ENCODE measurements at places on chromosomes 2 and 18.

GRCh38 chr2:174338147-174338605 is 3.4 kb downstream of the SP9 start:
- no peak for DNase-seq

DNA sequence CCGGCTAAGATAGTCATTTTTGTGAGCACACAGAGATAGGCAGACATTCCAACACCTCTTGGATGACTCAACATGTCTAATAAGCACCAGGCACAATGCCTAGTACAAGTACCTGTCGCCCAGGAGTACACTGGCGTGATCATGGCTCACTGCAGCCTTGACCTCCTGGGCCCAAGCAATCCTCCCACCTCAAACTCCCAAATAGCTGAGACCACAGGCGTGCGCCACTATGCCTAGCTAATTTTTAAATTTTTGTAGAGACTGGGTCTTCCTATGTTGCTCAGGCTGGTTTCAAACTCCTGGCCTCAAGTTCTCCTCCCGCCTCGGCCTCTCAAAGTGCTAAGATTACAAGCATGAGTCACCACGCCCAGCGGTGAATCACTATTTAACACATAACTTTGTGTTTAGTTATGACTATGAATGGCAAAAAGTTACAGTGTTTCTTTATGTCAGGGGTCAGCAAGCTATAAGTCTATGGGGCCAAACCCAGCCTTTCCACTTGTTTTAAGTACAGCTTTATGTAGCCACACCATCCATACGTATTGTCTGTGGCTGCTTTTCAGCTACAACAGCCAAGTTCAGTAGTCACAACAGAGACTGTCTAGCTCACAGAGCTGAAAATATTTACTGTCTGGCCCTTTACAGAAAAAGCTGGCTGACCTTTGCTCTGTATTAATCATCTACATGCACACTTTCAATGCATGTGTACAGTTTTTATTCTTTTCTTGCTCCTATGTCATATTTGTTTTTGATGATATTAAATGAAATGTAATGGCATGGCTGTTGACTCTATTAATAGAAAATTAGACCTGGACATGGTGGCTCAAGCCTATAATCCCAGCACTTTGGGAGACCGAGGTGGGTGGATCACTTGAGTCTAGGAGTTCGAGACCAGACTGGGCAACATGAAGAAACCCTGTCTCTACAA is 18.7 kb downstream of the ORC2 start:
- no peak for DNase-seq

GRCh38 chr18:9655232-9655767 is 40.9 kb upstream of the PPP4R1 start:
- no peak for DNase-seq

DNA sequence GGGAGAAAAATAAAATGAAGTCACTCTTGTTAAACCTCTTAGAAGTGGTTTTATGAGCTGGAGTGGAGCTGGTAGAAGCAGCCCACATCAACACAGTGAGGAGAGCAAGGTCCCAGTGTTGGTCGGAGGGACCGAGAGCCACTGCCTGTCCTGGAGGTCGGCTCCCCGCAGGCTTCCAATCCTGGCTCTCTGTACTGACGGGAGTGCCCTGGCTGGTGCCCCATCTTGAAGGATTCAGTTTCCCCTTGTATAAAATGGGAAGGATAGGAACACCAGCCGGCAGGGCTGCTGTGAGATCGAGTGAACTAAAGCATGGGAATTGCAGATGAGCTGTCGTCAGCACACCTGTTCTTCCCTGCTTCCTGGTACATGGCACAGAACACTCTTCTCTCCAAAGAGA is 104.3 kb upstream of the ID2 start:
- no peak for DNase-seq

DNA sequence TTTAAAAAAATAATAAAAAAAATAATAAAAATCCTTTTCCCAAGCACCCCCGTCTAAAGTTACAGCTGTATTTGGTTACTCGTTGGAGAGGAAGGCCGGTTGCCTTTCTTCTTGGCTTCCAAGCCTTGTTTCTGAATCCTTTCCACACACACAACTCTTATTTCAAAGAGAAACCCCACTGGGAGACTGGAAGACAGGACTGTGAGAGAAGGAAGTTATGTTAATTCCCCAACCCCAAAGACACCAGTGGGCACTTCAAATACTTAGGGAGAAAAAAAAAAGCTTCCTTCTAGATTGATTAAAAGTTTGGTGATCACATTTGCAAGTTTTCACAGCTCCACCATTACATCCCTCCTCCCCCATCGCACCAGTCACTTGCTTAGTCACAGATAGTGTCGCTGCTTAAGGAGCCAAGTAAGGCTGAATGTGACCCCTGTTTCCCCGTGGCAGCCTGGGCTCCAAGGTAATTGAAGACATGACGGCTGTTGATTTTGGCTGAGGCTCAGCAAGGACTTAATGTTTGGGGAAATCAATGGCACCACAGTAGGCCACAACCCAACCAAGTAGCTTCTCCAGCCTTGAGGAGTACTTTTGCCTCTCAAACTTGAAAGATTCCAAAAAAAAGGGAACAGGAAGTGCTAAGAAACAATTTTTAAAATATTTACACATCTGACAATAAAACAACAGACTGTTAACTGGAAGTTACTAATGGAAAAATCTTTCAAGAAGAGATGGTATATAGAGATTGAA is 40.8 kb upstream of the FRZB start:
- no peak for DNase-seq

DNA sequence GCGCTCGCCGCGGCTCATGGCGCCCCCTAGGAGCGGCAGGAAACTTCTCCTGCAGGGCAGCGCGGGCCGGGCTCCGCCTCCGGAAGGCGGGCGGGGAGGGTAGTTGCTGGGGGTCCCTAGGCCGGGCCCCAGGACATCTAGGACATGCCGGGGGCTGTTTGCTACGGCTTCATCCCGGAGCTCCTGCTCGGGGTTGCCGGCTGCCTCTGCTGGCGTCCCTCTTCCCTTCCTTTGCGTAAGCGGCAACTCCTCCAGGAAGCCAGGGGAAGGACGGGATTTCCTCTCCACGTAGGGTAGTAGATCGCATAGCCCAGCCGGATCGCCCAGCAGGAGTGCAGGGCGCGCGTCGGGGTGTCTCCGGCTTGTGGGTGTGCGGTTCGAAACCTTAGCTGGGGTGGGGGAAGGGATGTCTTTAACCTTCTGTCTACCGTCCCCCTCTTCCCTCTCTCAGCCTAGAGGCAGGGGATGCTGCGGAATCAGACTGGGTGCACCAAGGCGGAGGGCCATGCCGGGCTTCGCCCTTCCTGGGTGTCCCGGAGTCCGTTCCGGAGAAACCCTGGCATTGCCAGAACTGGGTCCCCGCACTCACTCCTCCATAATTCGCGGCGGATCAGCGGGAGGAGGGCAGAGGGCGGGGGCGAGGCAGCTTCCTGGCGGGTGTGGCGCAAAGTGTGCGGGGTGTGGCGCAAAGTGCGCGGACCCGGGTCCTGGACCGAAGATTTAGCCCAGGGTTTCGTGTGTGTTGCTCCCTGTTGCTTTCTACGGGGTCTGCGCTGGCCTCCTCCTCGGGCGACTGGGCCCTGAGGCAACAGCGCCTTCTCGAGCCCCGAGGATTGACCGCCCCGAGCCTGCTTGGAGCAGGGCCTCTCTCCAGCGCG is 12.2 kb upstream of the SKOR2 start:
- no peak for DNase-seq

- no peak for DNase-seq
Measured at GRCh38 chr2:6352906-6353515, 512.7 kb downstream of the CMPK2 start.

GRCh38 chr2:189267925-189268579 is 88.5 kb upstream of the COL5A2 start:
- DNase-seq, result no peak

GRCh38 chr2:152383702-152384101 is 48.7 kb downstream of the FMNL2 start:
- DNase-seq, result no peak

- no peak for DNase-seq
Measured at GRCh38 chr18:75384144-75384543, 43.4 kb downstream of the SMIM21 start.

DNA sequence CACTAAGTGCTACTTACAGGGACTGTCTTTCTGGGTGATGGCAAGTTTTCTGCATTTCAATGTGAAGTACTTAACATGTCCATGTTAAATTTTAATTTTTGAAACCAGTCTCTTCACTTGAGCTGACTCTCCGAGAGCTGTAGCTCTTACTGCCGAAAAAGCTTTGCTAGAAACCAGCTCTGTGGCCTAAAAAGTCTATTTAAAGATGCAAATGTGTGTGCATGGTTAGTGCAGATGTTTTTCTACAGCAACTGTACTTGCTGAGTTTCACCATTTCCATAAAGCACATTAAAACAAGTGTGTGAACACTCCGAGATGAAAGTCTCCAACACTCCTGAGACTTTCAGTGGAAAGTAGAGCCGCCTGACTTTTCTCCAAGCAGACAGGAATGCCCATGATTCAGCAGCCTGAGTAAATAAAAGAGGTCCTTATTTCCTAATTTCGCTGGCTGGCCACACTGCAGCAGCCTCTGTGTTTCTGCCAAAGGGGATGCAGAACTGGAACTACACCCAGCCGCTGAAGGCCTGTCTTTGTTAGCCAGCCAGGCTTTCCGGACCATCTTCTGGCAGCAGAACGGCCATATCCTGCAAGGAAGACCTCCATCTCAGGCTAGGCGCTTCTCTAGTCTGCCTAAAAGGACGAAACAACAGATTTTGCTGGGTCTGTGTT is 121.2 kb downstream of the ZNF521 start:
- no peak for DNase-seq

DNA sequence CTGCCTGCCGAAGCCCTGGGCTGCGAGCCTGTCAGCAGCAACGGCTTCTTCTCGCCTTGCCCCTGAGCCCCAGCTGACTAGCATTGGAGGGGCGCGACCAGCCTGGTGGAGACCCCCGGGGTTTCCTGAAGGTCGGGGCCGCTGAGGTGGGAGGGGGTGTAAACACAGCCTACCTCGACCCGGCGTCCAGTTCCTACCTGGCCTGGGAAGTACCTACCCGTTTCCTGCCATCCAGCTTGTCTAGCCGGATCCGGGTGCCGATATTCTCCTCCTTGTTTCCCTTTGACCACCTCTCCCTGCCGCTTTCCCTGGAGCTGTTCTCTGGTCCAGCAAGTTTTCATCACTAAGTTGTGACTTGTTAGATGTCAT is 511 bp downstream of the MOB4 start:
- peak; percentile 23 for DNase-seq

- no peak for DNase-seq
Measured at GRCh38 chr2:207143215-207144172, 22.3 kb downstream of the KLF7 start.

- no peak for DNase-seq
Measured at GRCh38 chr2:60553495-60554073, at the start of gene BCL11A. Gene BCL11A, minus strand, starts transcription at chr2:60553654. Its CDS starts 384 bp downstream, at chr2:60553270.

GRCh38 chr2:105344704-105345345 is 7.5 kb downstream of the C2orf49 start:
- no peak for DNase-seq

- no peak for DNase-seq
Measured at GRCh38 chr2:182144041-182144775, 158.6 kb downstream of the PPP1R1C start.

DNA sequence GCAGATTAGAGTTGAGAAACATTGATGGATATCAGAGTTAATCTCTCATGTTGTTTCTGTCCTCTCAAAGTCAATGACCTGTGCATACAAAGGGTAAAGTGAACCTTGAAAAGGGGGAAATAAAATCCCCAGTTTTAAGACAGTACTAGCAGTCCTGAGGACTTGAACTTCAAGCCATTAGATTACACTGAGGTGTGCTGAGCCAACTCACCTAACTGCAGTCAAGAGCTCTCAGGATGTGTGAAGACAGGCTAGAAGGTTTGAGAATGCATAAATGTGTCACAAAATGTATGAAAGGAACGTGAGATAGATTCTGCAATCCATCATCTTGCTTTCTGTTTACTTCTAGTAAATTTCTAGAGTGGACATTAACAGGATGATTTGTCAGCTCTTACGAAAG is 35.5 kb downstream of the DOCK10 start:
- DNase-seq, result no peak

DNA sequence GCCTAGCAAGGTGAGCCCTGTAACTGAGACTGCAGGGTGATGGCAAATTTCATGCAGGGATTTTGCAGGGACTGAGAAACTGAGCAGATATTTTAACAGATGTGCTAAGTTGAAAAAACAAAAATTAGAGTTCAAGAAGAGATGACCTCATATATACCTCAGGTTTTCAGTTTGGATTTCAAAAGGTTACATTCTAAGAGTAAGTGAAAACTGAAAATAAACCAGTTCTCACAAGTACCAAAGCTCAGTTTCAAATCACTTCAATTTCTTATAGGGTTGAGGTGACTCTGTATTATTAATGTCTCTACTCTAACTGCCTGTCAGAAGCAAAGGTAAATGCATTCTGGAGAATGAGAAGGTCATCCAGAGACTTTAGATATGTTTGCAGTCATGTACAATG is 237.4 kb upstream of the VRK2 start:
- DNase-seq, result no peak

GRCh38 chr18:59272891-59273758 is at the start of gene RAX:
Gene RAX, minus strand, starts transcription at chr18:59273454. Its CDS starts 248 bp downstream, at chr18:59273206.
- DNase-seq, result no peak

GRCh38 chr2:199855812-199856211 is 4.8 kb upstream of the FTCDNL1 start:
- DNase-seq, result no peak

DNA sequence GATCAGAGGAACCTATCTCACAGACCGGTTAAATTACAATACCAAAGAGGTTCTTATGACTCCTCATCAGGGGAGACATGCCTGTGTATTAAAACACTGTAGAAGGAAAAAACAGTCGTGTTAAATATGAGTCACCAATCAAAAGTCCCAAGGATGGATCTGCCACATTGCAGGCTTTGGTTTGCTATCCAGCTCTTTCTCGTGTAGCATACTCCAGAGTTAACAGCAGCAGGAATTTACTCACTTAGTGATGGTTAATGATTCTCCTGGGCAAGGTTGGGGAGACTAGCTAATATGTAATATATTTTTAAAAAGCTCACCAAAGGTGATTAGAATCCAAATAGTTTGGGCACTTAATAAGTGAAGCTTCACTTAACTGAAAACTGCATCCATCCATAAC is 109.7 kb downstream of the MBD5 start:
- DNase-seq, result no peak

DNA sequence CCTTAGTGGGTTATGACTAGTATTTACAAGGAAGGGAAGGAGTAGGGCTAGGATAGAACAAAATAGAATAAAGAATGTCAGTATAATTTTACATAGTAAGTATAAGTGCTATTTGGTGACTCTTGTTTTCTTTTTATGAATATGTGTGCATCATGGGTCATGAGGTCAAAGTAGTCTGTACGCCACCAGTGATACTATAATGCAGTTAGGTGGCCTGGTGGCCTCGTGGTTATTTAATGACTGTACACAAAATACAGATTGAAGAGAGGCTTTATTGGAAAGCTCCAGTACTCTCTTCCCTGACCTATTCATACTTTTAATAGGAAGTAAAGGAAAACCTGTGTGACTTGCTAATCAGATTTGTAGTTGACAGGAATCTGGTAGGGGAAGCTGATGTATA is 27.3 kb downstream of the CAB39 start:
- DNase-seq, result no peak

DNA sequence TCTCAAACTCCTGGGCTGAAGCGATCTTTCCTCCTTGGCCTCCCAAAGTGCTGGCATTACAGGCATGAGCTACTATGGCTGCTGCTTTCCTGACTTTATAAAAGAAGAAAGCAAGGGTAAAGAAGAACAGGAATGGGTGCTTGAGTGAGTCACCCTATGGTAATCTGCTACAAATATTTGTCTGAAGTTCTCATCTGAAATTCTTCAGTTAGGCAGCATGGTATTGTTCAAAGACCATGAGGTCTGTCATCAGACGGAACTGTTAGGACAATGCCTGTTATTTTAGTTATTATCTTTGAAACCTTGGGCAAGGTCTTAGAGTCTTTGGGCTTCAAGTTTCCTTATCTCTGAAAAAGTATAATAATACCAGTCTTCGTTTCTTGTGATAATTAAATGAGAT is 695.8 kb downstream of the RNF144A start:
- DNase-seq, result no peak

GRCh38 chr18:73626859-73627258 is 520.8 kb downstream of the FBXO15 start:
- DNase-seq, result no peak

Data from omental fat pad (tissue), 4 donors.